ENCODE measurements at places on chromosomes 4 and X. TPM values are rescaled to one million over a fixed set of nuclear protein-coding genes. Genes with fewer than 3 reads are reported as not detected.

The RNF175 gene
- not detected for total RNA-seq

The SSX4 gene
- total RNA-seq = not detected

The ARSJ gene
- 23.5 TPM for total RNA-seq

The CCSER1 gene
- total RNA-seq = 0.30 TPM

The HTN1 gene
- not detected for total RNA-seq

Data from smooth muscle cell of the umbilical artery (primary cell).